Stimulated activated CD8-positive, alpha-beta memory T cell treated with anti-CD3 and anti-CD28 coated beads, Interleukin-4, amount 100 ng/mL, for 48 hours (primary cell): ENCODE measurements at places on chromosomes 2 and 18.

- no peak for DNase-seq
These were observed 102.7 kb downstream of the CPO start for GRCh38 chr2:207041786-207042554.

GRCh38 chr2:67277450-67277849 is 119.7 kb upstream of the ETAA1 start:
- no peak for DNase-seq

GRCh38 chr2:30761226-30761625 is 46.0 kb downstream of the CAPN13 start:
- DNase-seq = no peak

DNA sequence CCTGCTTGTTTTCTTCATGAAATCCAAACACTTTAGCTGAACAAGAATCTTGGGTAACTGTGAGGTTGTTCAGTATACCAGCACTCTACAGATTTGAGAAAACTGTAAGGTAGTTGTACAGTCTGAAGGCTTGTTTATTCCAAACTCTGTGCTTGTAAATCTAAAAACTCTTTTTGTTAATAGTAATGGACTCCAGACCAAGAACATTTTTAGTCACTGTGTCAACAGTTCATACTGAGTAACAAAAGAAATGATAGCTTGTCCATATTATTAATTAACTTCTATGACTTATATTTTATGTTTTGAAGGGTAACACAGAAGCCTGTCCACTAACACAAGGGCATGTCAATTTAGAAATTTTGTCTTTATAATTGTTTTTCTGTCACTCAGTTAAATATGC is 72.2 kb upstream of the KYNU start:
- no peak for DNase-seq

DNA sequence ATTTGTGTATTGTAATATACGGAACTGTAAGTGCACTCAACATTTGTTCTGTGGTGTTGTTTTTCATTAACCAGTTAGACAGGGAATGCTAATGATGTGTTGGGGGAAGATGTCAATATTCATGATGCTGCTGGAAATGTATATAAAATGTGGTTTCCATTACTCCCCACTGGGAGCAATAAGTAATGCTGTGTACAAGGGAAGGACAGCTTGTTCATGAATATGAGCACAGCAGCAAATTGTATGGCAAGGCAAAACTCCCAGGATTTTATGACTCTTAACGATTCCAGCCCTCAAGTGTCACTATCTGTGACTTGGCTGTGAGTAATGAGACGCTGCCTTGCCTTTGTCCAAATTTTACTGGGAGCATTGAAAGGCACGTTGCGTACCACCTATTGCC is 312.4 kb upstream of the DDX18 start:
- no peak for DNase-seq

GRCh38 chr2:212294816-212295215 is 243.8 kb downstream of the ERBB4 start:
- no peak for DNase-seq

GRCh38 chr2:132255714-132256113 is 94.0 kb upstream of the ANKRD30BL start:
- DNase-seq = no peak

DNA sequence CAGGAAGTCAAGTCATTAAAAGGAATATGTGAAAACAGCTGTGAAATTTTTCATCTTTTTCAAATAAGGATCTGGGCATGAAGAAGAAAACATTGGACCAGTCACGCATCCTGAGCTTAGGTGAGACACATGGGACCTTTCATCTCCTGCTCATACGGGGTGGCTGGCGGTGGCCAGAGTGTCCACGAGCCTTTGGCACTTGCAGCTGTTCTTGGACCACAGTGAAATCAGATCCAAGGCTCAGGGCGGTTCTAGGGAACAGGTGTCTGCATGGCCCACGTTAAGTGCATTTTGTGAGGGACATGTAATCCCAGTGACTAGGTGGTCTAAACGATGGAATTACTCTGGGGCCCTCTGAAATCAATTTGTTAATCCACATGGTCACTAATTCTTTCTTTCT is 212.7 kb upstream of the COPS8 start:
- DNase-seq = no peak

GRCh38 chr2:168207851-168208250 is 39.5 kb downstream of the STK39 start:
- no peak for DNase-seq

- no peak for DNase-seq
These were observed 285.8 kb upstream of the GYPC start for GRCh38 chr2:126370201-126370600.

- peak; percentile 35 for DNase-seq
These were observed 259.3 kb downstream of the NEDD4L start for GRCh38 chr18:58303363-58303762.

DNA sequence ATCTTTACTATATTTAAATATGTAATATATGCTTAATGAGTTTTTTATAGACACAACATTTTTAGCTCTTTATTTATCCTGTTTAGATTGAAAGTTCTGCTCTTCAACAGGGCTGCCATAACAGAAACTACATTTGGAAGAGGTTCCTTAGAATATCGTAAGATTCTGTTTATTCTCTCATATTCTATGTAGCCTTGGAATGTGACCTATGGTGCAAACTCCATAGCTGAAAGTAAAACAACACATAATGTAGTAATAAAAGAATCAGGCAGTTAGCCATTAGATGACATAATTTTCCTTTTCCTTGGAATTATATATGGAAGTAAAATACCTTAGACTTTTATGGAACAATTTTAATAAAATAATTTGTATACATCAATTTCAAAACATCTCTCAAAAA is 91.3 kb downstream of the ZNF804A start:
- DNase-seq = no peak

DNA sequence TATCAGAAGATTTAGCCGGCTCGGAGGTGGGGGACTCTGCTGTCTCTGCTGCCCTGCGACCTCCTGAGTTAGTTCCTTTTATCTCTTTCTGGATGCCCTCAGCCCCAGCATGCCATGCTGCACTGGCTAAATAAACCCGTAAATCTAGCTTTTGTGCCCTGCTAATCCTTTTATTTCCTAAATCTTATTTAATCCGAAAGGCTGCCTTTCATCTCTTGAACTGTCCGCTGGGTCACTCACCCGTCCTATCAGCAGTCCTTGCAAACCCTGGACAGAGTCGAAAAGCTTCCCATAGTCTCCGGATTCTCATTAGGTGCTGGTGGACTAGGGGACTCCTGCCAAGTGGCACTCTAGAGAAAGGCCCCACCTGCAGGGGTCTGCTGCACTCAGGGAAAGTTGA is 122.0 kb upstream of the APCDD1 start:
- no peak for DNase-seq

DNA sequence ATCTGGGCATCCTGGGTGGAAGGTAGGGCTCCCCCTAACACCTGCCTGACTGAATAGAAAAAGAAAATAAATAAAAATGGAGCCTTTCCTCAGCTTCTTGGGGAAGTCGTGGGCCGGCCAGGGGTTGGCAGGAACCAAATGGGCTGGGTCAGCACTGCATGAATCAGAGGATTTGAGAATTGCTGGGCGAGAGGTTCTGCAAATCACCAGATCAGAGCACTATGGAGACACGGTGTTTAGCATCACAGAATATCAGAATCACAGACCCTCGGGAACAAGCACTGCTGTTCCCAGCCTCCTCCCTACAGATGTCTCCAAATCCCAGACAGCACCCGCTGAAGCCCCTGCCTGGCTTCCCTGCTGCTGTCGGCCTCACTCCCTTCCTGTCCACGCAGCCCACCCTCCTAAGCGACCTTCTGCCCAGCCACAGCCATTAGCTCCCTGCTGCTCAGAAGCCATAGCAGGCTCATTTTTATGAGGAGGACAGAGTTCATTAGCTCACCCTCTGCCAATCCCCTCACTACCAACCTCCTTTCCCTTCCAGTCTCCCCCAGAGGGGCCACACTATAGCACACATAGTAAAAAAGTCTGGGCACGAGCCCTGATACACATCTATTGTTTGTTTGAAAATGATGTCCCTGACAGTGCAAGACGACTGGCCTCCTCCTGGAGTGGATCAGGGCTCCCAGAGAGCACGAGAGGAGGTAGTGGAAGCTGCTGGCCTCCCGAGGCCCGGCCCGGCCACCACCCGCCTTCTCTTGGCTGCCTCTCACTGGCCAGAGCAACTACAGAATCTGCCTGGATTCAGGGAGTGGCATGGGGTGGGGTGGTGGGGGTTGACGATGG is 64.6 kb upstream of the TAF1B start:
- DNase-seq = no peak

GRCh38 chr2:170571612-170572011 is 143.5 kb upstream of the SP5 start:
- DNase-seq = no peak

DNA sequence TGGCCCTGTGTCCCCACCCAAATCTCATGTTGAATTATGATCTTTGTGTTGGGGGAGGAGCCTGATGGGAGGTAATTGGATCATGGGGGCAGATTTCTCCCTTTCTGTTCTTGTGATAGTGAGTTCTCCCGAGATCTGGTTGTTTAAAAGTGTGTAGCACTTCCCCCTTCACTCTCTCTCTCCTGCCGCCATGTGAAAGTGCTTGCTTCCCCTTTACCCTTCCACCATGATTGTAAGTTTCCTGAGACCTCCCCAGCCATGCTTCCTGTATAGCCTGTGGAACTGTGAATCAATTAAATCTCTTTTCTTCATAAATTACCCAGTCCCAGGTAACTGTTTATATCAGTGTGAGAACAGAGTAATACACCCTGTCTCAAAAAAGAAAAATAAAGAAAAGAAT is 25.5 kb downstream of the LRRFIP1 start:
- no peak for DNase-seq

DNA sequence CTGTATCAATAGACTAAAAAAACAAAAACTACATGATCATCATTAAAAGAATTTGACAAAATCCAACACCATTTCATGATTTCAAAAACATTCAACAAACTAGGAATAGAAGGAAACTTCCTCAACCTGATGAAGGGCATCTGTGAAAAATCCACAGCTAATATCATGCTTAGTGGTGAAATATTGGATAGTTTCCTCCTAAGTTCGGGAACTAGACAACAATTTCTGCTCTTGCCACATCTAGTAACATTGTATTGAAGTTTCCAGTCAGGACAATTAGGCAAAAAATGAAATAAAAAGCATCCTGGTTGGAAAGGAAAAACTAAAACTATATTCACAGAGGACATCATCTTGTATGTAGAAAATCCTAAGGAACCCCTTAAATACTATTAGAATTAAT is 34.8 kb downstream of the TNS1 start:
- DNase-seq = no peak

GRCh38 chr18:54203914-54204313 is 20.6 kb downstream of the MBD2 start:
- no peak for DNase-seq

DNA sequence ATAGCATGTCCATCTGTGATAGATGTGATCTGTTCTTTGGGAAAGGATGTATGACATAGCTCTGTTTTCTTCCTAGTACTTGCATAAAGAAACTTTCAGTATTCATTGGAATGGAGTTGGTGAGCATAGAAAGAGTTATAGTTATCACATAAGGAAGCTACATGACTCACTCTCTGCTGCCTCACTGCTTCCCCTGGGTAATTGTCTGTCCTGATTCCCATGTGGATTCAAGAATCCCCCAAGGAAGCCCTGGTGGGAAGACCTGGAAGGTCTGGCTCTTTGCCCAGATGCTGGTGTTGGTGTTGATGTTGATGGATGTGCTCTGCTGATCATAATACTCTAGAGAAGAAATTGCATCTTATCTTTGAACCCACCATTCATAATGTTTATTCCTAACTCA is 60.6 kb downstream of the PTPN4 start:
- DNase-seq = no peak

- no peak for DNase-seq
These were observed 50.6 kb upstream of the EML6 start for GRCh38 chr2:54672590-54673456.

GRCh38 chr2:82576656-82577055 is 1882.4 kb downstream of the SUCLG1 start:
- no peak for DNase-seq

- DNase-seq = no peak
These were observed 5.7 kb downstream of the IL1B start for GRCh38 chr2:112830682-112831512.

DNA sequence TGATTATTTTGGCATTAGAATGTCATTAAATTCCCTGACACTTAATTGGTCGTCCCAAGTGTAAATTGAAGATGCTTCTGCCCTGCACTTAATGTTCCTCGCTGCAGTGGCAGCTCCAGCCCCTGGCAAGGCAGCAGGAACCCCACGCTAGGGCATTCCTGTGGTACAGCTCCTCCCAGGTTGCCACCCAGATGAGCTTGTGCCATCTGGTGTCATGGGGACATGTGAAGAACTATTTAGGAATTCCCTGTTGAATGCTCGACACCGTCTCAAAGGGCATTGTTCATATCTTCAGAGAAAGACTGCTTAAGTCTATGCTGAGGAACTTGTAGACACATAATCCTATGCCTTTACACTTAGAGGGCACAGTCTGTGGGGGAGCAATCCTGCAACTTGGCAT is 38.9 kb downstream of the BCL2L11 start:
- DNase-seq = no peak
